ENCODE measurements at places on chromosomes 4 and X. TPM values are rescaled to one million over a fixed set of nuclear protein-coding genes. Genes with fewer than 3 reads are reported as not detected.

DNA sequence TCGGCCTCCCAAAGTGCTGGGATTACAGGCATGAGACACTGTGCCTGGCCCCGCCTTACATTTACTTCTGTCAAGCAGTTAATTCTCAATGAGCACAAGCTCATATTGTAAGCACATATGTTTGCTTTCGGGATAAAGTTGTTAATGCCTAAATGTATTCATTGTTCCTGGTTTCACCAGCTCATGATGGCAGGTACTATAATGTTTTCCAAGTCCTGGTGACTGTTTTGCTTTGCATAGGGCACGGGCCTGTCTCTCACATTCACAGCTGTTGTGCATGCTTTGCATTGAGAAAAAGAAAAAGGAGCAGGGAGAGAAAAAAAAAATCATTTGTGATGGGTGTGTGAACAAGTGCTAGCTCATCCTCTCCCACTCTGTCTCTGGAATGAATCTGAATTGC lies 661.2 kb upstream of the TENM3 start:
- DNase-seq, result no peak

DNA sequence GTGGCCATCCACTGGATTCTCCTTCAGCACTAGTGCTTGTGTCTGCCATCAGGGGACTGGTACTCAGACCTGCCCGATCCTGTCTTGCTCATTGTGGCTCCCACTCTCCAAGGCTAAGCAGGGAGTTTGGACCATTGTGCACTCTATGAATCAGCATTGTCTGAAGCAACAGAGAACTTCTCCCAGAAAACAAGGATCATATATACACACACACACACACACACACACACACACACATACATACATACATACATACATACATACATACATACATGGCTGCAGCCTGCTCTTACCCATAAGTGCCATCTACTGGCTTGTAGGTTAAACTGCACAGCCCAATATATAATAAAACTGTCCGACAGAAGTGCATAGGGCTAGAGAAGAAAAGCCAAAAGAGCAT lies 345.3 kb upstream of the LCORL start:
- DNase-seq, result no peak

GRCh38 chr4:66035701-66036100 lies 365.4 kb upstream of the EPHA5 start:
- no peak for DNase-seq

DNA sequence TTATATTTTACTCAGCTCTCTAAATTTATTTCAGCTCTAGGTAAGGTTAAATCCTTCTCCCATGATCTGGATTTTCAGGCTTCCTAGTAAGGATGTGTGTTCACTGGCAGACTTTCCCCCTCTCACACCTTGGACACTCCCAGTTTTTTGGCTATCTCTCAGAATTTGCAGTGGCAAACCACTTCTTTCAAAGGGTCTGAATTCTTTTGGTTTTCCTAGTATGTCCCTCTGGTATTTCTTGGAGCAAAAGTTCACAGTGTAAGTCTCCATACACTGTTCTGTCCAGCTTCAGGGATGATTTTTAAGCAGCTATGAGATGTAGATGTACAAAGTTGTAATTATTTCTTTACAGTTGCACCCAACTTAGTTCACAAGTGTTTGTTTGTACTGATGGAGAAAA lies 653.8 kb upstream of the GALNT7 start:
- DNase-seq, result no peak

- DNase-seq, result no peak
Measured at GRCh38 chr4:94660614-94661013, 97.1 kb upstream of the BMPR1B start.

- DNase-seq, result no peak
Measured at GRCh38 chr4:144338148-144338547, 197.6 kb upstream of the GYPA start.

The MAOB gene
- total RNA-seq, result 0.57 TPM

The AMTN gene
- not detected for total RNA-seq

The TLR6 gene
- 0.98 TPM for total RNA-seq

The CYSLTR1 gene
- 0.68 TPM for total RNA-seq

Measured in mesothelial cell of epicardium (in vitro differentiated cells).